ENCODE measurements at places on chromosomes 13 and 19.

DNA sequence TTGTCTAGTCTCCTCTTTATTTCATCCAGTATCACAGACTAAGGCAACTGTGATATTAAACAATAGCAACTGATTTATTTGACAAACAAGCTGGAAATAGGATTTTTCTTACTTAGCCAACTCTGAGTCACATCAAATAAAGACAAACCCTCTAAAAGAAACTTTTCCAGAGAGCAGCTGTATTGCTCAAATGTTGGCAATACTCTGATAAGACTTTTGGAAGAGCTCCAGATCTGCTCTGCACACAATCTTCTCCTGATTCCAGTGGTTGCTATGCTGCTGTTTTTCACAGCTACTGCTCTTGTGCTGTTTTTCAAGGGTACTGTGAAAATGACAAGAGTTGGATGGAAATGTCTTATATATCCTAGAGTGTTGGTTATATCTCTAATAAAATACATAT, 1479.2 kb downstream of the SLITRK5 start:
- DNase-seq = no peak

DNA sequence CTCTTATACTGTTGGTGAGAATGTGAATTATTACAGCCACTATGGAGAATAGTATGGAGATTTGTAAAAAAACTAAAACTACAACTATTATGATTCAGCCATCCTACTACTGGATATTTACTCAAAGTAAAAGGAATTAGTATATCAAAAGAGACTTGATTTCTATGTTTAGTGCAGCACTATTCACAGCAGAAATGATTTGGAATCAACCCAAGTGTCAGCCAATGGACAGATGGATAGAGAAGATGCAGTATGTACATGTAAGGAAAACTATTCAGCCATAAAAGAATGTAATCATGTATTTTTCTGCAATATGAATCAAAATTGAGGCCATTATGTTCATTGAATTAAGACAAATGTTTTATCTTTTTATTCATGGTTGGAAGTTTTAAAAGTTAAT, 1705.5 kb downstream of the SLITRK1 start:
- DNase-seq = no peak

DNA sequence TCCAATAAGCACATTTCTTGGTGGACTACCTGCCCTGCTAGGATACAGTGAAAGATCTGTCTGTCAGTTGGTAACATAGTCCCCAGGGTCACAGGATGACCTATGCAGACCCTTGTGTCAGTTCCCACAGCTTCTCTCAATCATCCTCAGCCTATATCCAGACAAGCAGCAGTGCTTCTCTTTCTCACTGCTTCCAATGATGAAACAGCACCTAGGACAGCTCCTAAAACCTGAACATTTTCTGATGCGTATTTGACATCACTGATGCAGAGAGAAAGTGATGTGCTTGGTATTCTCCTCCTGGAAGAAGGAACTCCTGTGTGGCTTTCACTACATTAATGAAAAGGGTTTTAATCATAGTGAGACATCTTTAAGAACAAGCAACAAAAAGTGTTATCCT, 43.7 kb downstream of the ZNF557 start:
- DNase-seq = no peak

- DNase-seq = no peak
These were observed 203.9 kb downstream of the SHISA2 start for GRCh38 chr13:25847635-25848626.

- DNase-seq = no peak
These were observed 799 bp downstream of the MYBPC2 start for GRCh38 chr19:50433201-50434180.

- DNase-seq = no peak
These were observed 1.4 kb downstream of the FGF21 start for GRCh38 chr19:48756686-48757085.

DNA sequence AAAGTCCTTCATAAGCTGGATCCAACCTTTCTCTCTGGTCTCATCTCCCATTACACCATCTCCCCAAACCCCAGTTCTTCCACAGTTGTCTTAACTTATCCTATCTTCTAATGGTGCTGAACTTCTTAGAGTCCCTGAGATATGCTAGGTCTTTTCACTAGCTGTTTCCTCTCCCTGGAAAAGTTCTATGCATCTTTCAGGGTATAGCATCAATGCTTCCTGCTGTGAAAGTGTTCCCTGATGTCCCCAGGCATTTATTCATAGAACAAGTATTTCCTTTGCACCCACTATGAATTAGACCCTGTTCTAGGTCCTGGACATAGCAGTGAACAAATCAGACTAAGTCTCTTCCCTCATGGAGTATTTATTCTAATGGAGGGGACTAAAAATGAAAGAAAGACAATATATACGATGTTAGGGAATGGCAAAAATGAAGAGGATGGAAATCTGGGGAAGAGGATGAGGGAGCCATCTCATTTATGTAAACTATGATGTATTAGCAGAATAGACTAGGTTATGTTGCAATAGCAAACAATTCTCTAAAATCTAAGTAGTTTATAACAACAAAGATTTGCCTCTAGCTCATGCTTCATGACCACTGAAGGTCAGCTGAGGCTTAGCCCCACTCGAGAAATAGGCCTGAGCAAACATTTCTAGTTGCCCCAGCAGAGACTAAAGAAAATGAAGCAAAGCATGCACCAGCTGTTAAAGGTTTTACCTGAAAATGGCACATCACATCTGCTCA, 120.0 kb downstream of the CYSLTR2 start:
- no peak for DNase-seq

DNA sequence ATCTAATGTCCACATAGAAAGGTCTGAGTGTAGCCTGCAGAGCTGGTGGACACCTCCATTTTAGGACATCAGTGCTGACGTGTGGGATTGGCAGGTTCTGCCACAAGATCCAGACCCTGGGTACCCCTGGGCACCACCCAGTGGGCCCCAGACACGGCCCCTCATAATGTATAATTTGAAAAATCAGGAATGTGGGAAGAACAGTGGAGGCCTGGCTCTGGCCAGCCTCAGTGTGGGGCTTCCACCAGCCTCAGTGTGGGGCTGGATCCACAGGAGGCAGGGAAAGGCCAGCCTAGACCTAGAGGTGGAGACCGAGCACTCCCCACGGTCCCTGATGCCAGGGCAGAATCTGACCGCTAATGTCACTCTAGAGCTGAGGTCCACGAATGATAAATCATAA, 150.7 kb upstream of the SOX1 start:
- DNase-seq = no peak

DNA sequence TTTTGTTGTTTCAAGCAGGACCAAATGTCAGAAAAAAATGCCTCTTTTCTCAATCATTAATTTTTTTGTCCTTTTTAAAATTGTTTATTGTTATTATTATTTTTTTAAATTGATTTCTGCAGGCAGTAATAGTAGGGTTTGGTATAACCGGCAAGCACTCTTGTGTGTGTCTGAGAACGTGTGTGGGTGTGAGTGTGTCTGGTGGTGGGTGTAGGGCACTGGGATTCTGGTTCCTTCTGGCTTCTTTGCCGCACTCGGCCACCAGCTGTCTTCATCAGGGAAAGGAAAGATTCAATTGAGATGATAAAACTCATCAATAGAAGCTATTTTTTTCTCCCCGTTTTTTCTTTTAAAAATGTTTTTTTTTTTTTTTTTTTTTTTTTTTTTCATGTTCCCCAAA, 56.4 kb downstream of the IER2 start:
- DNase-seq = no peak

GRCh38 chr13:21637296-21637695, 33.3 kb upstream of the MICU2 start:
- DNase-seq = no peak

DNA sequence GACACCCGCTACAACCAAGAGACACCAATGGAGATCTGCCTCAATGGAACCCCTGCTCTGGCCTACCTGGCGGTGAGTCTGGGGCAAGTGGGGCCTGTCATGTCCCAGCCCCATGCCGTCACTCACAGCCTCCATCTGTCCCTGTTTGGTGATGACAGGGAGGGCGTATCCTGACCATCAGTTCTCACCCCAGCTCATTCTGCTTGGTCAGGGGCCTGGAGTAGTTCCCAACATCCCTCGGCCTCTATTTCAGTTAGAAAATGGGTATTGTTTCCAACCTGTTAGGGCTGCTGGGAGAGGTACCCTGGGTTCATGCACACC, 18.2 kb downstream of the HIPK4 start:
- DNase-seq = no peak

GRCh38 chr13:32376642-32377415, 51.1 kb downstream of the N4BP2L1 start:
- DNase-seq = no peak

- peak; percentile 99 for DNase-seq
These were observed 98.5 kb downstream of the MIPEP start for GRCh38 chr13:23790577-23791170.

GRCh38 chr19:4531562-4532165, 3.4 kb downstream of the PLIN5 start:
- no peak for DNase-seq

DNA sequence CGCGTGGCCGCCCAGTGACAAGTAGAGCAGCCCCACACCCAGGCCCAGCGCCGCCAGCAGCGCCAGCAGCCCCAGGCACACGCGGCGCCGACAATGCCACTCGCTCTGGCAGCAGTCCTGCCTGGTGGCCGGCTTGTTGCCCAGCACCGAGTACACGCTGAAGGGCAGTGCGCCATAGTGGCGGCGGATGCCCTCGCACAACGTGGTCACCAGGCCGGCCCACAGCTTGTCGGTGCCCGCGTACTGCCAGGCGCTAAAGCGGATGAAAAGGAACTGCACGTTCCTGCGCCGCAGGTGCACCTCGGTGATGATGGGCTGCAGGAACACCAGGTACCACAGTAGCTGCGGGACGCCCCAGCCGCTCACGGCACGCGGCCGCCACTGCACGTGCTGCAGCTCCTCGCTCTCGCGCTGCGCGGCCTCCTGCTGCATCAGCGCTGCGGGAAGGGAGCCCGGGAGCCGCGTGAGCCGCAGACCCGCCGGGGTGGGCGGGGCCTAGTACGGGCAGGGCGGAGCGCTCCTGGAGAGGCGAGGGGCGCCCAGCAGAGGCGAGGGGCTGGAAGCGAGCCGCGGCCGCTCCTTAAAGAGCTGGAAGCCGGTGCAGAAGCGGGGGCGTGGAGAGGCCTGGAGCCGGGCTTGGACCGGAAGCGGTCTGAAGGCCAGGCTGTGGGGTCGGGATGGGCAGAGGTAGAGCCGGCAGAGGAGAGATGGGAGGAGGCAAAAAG, 7.3 kb downstream of the NKPD1 start:
- peak; percentile 26 for DNase-seq

GRCh38 chr19:49224879-49225278, 67.3 kb downstream of the TRPM4 start:
- DNase-seq = peak; percentile 42

DNA sequence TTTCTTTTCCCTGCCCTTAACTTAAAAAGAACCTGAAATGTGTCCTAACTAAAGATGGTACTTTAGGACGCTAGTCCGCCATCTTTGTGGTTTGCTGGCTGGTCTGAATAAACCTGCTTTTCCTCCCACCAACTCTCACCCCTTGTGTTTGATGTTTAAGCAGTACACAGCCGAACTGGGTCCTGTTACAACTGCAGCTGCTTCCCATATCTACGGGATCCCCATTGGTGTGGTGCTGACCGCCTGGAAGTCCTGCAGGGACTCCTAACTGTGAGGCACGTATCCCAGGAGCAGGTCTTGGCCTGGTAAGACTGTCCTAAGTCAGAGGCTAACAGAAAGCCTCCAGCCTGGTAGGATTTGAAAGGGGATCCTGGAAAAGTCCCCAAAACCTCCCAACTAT, 40.9 kb upstream of the VSTM2B start:
- DNase-seq = no peak

GRCh38 chr19:54317965-54318240, 4.9 kb upstream of the LILRA5 start:
- DNase-seq = no peak

DNA sequence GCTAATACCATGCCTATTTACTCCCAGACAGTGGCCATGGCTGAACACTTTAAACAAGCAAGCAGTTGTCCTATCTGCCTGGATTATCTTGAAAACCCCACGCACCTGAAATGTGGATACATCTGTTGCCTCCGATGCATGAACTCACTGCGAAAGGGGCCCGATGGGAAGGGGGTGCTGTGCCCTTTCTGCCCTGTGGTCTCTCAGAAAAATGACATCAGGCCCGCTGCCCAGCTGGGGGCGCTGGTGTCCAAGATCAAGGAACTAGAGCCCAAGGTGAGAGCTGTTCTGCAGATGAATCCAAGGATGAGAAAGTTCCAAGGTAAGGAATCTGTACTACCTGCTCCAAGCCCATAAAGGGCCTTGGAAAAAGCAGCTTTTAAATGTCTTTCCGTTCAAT, 8.6 kb downstream of the RFPL4AL1 start:
- DNase-seq = no peak

DNA sequence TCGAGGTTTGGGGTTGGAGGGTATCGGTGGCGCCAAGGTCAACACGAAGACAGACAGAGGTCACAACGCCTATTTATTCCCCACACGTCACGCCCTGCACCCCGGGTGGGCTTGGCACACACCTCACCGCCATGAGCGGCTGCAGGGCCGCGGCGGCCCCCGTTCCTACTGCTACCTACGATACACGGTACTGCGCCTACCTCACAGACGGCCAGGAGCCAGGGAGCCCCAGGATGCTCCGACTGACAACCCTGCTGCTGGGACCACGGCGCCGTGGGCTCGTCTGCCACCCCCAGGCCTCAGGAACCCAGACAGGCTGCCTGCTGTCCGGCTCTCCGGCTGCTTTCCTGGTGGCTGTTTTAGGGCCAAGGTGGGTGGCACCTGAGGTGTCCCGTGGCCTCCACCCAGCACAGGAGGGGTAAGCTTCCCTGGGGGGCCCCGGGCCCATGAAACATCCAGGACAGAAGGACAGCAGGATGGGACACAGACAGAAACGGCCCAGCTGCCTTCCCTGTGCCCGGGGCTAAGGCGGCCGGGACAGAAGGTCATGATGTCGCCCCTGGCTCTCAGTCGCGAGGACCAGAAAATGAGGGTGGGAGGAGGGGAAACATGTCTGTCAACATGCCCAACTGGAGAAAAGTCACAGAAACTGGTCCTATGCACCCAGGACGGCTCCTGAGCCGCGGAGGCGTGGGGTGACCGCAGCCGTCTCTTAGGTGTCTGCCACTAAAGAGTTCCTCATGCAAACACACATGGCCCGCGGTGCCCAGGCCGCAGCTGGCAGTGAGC, 15.0 kb upstream of the SLC39A3 start:
- DNase-seq = no peak

DNA sequence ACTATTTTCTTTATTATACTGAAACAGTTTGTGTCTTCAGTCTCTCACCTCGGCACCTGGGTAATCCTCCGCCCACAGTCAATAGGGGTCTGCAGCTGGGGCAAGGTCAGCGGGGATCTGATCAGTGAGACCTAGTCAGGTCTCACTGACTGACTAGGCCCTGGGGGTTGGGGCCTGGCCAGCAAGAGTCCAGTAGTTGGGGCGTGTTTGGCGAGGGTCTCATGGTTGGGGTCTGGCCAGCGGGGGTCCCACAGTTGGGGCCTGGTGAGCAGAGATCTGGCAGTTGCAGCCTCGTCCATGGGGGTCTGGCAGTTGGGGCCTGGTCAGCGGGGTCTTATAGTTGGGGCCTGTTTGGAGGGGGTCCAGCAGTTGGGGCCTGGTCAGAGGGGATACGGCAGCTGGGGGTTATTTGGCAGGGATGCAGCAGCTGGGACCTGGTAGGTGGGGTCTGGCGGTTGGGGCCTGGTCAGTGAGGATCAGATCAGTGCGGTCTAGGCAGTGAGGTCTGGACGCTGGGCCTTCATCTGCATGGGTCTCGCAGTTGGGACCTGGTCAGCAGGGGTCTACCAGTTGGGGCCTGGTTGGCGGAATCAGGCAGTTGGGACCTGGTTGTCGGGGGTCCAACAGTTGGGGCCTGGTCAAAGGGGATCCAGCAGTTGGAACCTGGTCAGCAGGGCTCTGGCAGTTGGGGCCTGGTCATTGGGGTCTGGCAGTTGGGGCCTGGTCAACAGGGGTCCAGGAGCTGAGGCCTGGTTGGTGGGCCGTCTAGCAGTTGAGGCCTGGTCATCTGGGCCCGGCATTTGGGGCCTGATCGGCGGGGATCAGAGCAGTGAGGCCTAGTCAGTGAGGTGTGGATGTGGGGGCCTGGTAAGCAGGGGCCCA, 61.1 kb upstream of the TPM4 start:
- no peak for DNase-seq
